ENCODE measurements at places on chromosomes 12 and 14.

DNA sequence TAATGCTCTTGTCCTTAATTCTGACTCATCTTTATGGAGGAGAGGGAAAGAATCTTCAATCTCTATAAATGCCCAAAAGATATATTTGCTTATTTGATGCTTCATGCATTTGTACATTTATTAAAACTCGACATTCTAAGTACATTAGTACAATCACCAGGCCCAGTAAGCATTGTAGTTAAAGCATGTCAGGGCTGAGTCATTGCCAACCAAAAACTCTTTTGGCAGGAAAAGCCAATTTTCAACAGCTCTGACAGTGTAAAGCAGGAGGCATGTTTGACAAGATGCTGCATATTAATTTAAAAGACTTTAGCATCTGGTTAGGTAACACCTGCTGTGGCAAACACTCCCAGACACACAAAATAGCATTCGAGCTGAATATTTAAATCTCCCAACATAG, 290.9 kb downstream of the PPFIA2 start:
- DNase-seq = peak; percentile 71

DNA sequence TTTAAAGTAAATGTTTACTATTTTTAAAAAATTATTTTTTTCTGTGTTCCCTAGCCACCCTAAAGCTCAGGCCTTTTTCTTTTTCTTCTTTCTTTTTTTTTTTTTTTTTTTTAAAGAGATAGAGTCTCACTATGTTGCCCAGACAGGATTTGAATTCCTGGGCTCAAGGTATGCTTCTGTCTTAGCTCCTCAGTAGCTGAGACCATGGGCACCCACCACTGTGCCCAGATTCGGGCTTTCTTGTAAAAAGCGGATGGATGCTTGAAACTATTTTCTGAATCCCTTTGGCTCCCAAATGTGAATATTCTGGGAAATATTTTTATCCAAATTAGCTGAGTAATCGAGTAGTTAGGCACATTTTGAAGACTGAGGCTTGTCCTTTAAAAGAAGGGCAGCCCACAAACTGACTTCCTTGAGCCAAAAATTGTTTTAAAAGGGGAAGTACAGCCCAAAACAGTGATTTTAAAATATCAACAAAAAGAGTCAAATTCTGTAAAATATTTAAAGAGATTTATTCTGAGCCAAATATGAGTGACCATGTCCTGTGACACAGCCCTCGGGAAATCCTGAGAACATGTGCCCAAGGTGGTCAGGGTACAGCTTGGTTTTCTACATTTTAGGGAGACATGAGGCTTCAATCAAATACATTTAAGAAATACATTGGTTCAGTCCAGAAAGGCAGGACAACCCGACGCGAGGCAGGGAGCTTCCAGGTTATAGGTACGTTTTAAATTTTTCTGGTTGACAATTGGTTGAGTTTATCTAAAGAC, 28.8 kb upstream of the HIGD1C start:
- no peak for DNase-seq

DNA sequence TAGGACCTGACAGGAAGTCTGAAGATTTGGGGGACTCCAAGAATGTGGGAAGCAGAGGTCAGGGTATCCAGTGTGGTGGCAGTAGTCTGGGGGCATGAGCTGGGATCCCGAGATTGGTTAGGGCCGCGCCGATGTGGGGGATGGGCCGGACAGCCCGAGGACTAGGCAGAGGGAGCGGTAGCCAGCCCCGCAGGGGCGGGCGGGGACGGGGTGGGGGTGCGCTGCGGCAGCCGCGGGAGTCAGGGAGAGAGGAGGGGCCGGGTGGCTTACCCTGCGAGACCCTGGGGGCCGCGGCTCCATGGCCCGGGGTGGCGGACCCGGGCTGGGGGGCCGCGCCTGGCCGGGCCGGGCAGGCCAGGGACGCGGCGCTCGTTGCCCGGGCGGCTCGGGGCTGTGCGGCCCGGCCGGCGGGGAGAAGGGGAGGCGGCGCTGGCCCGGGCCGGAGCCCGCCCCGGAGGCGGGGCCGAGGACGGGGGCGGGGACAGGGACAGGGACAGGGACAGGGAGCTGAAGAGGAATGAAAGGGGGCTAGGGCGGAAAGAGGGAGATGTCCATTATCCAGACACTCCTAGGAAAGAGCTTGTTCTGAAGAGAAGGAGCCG, 5.6 kb downstream of the ZNF385A start:
- no peak for DNase-seq

DNA sequence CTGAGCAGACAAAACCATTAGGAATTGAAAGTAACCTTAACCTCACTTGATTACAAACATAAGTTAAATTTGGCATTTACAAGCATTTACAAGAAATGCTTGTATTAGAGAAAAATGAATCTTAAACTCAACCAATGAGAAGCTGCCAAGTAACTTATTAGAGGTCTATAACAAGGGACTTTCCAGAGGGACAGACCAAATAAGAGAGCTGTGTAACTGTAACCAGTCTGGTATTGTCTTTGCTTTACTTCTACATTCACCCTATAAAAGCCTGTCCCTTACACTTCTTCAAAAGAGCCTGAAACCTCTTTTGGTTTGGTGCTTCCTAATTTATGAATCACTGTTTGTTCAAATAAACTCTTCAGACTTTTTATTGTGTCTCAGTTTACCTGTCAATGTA, 450.0 kb upstream of the FAR2 start:
- no peak for DNase-seq

All from NCI-H2171 (cell line).